Right lobe of liver (tissue), 6 donors: ENCODE measurements at places on chromosomes 1 and 21. TPM values are rescaled to one million over a fixed set of nuclear protein-coding genes. Genes with fewer than 3 reads are reported as not detected.

DNA sequence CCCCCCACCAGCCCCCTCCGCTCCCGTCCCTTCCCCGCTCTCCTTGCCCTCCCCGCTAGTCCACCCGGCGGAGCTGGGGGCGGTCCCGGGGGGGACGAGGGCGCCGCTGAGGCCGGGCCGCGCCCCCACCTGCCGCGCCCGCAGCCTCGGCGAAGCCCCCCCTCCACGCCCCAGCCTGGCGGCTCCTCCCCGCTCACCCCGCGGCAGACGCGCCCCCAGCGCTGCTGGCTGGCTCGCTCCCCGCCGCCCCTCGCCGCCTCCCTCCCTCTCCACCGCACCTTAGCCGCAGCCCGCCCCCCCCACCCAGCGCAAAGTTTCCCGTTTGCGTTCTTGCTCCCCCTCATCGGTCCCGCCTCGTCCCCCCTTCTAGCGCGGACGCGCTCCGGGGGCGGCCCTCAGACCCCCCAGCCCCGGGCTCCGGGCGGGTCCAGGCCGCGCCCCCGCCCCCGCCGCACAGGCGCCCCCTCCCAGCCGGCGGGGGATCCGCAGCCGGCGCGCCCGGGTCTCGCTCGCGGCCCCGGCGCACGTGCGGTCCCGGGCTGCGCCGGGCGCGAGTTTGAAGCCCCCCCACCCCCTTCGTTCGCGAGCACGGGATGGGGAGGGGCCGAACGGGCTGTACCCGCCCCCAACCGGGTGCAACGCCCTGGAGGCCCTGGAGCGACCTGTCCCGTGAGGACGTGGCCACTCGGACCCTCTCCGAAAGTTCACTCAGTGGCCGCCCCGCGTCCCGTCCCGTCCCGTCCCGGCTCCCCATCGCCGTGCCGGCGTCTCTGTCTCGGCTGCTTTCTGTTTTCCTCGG lies 623 bp downstream of the PTPRF start:
- DNase-seq: peak; percentile 91

GRCh38 chr1:42333662-42334239 lies 1.3 kb downstream of the FOXJ3 start:
- DNase-seq: no peak

- no peak for DNase-seq
Observed at GRCh38 chr1:67785847-67786753, 47.2 kb downstream of the GNG12 start.

Gene PPFIA4
- total RNA-seq: 0.49 TPM

Gene SPRR2E
- not detected for total RNA-seq

Gene HSD3B2
- total RNA-seq: 0.49 TPM
